GM12864 (cell line): ENCODE measurements at places on chromosomes 3 and 15.
A peak's percentile ranks its signal among the peaks of the same experiment; 100 is the strongest.

DNA sequence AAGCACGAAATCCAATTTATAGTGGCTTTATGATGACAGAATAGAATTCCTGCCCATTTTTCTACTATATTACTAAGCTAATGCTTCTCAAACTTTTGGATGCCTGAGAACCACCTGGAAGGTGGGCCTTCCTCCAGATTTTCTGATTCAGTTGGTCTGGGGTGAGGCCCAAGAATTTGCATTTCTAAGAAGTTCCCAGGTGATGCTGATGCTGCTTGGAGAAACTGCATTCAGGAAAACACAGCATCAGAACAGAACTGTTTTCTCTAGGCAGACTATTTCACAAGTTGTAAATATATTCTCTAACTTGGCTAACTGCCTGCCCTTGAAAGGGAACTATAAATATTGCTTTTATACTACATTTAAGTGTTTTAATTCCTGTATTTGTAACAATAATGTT, 644.9 kb upstream of the DPPA4 start:
- DNase-seq = no peak

DNA sequence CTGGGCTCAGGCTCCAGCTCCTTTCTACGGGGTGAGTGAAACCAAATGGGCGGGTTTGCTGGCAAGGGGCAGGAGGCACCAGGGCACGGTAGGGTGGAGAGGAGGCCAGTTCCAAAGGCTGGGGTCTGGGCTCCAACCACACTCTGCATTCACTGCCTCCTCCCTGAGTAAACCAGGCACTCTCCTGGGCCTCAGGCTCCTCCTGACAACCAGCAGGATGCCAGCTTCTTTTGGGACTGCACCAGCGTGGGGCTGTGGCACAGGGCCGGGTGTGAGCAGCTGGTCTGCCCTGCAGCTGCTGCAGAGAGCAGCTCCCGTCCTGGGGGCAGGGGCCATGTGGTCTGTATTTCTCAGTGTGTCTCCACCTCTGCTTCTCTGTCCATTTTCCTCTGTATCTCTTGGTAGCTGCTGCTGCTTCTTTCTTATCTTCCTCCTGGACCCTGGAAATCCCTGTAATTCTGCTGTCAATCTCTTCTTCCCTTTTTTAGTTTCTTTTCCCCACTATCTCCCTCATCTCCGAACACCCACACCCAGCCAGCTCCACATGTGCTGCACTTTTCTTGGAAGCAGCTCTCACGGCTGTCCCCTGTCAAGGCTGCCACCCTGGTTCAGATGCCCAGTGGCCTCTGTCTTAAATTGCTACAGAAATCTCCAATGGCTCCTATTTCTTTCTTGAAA, 54.9 kb upstream of the TBC1D21 start:
- no peak for DNase-seq

- no peak for DNase-seq
Measured at GRCh38 chr3:44654039-44654438, 5.5 kb downstream of the ZNF35 start.

DNA sequence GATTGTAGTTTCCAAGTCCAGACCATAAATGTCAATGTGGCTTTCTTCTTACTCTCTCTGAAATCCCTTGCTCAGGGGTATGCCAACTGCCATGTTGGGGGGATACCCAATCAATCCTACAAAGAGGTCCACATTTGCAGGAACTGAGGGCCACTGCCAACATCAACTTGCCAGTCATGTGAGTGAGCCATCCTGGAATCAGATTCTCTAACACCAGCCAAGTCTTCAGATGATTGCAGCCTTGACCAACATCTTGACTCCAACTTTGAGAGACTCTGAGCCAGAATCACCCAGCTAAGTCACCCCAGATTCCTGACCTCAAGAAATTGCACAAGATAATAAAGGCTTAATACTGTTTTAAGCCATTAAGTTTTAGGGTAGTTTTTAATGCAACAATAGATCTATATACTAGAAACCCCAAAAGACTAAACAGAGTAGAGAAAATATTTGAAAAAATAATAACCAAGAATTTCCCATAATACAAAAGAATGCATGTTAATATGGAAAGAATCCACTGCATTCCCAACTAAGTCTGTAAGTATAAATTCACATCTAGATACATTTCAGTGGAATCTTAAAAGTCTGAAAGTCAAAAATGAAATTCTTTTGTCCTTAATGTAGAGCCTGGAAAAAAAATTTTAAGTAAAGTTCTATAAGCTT, 22.4 kb downstream of the ISG20 start:
- no peak for DNase-seq

DNA sequence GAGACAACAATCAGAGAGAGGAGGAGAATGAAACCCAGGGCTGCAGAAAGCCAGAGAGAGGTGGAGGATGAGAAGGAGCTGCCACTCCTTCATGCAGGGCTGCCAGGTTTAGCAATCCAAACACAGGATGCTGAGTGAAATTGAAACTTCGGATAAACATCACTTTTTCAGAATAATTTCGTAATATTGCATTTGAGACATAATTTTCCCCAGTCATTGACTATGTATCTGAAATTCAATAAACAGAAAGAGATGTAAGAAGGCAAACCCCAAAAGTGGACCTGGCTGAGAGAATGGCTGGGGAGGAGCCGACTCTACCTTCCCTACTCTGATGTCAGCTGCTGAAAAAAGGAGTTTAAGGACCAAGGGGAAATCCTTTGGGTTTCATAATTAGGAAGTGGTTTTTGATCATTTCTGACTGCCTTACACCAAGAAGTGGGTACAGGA, 33.8 kb downstream of the SLC9A9 start:
- no peak for DNase-seq

- no peak for DNase-seq
Measured at GRCh38 chr15:80967451-80967850, 22.2 kb downstream of the MESD start.

GRCh38 chr15:23497710-23498111, 50.7 kb upstream of the GOLGA6L2 start:
- no peak for DNase-seq

- DNase-seq = peak; percentile 27
Measured at GRCh38 chr3:3998140-3998922, 199.1 kb downstream of the LRRN1 start.

DNA sequence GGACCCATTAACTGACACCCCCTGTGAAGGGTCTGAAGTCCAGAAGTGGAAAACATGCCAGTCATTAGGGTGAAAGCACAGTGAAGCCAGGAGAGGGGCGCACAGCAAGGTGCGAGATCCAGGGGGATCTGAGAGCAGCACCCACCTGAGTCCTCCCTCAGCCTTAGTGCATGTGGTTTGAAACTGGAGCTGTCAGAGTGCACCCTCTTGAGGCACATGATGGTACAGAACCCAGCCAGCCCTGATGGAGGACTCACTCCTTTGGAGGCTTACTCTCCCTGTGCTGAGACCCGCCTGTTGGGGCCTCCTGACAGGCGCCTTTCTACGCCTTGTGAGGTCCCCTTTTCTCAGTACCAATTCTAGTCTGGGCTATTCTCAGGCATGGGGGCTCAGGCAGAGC, 77.8 kb downstream of the IL20RB start:
- DNase-seq = no peak

GRCh38 chr15:56608140-56608778, 125.0 kb downstream of the ZNF280D start:
- DNase-seq = peak; percentile 75

GRCh38 chr3:55162031-55162795, 234.4 kb upstream of the LRTM1 start:
- DNase-seq = no peak

- DNase-seq = no peak
Measured at GRCh38 chr3:86047161-86047560, 943.8 kb downstream of the VGLL3 start.

- no peak for DNase-seq
Measured at GRCh38 chr3:39106281-39106811, 1.1 kb downstream of the GORASP1 start.

GRCh38 chr3:186277268-186277909, 84.6 kb downstream of the DGKG start:
- DNase-seq = no peak

- DNase-seq = no peak
Measured at GRCh38 chr3:51477360-51477711, 22.5 kb downstream of the DCAF1 start.

DNA sequence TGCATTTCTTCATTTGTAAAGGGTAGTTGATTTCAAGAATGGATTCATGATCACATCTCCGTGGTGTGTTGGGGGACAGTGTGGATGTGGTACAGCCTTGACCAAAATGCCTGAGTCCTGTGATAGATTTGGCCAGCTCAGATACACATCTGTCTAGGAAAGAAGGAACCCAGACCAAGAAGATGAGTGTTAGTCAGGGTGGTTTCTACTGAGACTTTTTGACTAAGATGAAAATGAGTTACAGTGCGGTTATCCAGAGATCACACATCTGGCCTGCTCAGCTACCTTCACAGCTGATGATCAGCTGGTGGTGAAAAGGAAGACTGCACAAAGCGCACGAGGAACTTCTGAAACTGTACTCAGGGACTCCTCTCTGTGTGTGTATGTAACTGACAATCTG, 68.0 kb downstream of the FNDC3B start:
- DNase-seq = peak; percentile 94

DNA sequence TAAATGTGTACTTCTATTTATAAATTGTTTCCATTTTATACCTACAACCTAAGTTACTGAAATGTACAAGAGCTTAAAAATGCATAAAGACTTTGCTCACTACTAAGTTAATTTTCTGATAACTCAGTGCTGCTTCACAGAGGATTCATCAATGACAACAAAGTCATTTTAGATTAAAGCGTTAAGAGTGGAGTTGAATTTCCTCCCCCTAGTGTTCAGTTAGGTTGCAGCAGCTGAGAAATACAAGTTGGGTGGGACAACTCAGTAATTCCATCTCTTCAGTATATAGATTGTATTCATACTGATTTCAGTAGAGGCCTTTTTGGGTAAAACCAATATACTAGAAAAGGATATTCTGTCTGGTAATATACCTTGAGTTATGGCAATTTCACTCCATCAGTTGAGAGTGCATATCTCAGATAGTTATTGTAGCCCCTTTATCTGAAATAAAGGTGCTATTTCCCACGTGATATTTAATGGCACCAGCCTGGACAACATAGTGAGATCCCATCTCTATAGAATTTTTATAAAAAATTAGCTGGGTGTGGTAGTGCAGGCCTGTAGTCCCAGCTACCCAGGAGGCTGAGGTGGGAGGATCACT, 6.9 kb upstream of the RPL35A start:
- DNase-seq = no peak

DNA sequence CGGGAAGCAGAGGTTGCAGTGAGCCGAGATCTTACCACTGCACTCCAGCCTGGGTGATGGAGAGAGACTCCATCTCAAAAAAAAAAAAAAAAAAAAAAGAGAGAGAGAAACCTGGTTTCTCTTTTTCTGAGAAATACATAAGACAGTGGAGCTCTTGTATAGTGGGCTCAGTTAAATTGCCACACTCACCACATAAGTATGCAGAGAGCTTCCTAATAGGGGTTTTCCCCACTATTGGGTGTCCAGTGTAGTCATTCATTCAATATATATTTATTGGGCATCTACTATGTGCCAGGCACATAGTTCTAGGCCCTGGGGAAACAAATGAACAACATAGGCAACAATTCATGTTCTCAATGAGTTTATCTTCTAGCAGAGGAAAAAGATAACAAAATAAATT, 48.9 kb upstream of the FMN1 start:
- DNase-seq = no peak

DNA sequence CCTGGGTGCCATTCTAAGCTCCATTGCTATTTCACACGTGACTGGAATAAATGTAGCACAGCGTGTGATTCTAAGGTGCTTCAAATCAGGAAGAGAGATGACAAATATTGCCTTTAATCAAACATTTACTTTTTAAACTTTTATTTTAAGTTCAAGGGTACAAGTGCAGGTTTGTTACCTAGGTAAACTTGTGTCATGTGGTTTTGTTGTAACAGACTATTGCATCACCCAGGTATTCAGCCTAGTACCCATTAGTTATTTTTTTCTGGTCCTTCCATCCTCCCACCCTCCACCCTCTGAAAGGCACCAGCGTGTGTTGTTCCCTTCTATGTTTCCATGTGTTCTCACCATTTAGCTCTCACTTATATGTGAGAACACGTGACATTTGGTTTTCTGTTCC, 510.8 kb downstream of the PLOD2 start:
- DNase-seq = no peak

- DNase-seq = no peak
Measured at GRCh38 chr3:124759666-124760401, 29.6 kb downstream of the UMPS start.

DNA sequence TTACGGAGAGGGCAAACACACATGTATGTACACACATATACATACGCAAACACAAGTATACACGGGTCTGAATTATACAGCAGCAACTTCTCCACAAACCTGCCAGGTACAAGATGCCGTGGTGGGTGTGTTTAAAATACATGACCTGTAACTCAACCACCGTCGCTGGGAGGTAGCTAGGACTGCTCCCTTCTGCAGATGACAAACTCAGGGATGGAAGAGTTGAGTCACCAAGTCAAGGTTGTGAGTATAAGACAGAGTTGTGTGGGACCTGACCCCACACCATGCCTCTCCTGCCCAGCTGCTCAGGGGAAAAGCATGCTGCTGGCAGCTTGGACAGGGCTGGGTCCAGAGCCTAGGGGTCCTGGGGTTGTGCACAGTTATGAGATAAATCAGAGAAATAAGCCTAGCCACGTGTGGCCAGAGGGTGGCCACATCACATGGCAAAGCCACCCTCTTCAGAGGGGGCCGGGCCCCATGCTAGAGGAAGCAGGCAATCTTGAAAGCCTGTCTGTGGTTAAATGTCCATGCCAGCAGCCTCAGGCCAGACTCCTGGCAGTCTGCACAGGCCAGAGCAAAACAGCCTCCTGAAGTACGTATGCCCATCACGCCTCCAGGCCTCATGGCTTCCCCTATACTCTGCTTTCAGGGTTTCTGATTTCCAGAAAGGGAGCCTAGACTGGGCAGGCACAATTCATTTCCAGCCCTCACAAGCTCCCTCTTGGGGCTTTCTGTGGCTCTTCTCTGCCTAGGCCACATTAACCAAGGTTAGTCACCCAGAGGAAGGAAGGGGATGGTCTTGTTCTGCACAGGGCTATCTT, 107.7 kb upstream of the RPL32 start:
- no peak for DNase-seq

GRCh38 chr15:49848282-49848724, 227.5 kb downstream of the DTWD1 start:
- DNase-seq = no peak

GRCh38 chr3:101762041-101762646, 16.9 kb upstream of the NXPE3 start:
- no peak for DNase-seq
